CD4-positive, alpha-beta T cell (primary cell): ENCODE measurements at places on chromosomes 6 and 20. TPM values are rescaled to one million over a fixed set of nuclear protein-coding genes. Genes with fewer than 3 reads are reported as not detected.

EYA2 gene
- not detected for total RNA-seq

GRCh38 chr6:149318581-149319286, 1.2 kb downstream of the TAB2 start:
- peak overlapping the region; percentile 73 for H3K4me3 ChIP-seq
- peak; percentile 34 for DNase-seq
- peak overlapping the region; percentile 72 for H3K27ac ChIP-seq
- H3K4me1 ChIP-seq, result peaks cover 10% of the 10 kb centered on the region
- no peaks in the 10 kb centered on the region for H3K27me3 ChIP-seq

DNA sequence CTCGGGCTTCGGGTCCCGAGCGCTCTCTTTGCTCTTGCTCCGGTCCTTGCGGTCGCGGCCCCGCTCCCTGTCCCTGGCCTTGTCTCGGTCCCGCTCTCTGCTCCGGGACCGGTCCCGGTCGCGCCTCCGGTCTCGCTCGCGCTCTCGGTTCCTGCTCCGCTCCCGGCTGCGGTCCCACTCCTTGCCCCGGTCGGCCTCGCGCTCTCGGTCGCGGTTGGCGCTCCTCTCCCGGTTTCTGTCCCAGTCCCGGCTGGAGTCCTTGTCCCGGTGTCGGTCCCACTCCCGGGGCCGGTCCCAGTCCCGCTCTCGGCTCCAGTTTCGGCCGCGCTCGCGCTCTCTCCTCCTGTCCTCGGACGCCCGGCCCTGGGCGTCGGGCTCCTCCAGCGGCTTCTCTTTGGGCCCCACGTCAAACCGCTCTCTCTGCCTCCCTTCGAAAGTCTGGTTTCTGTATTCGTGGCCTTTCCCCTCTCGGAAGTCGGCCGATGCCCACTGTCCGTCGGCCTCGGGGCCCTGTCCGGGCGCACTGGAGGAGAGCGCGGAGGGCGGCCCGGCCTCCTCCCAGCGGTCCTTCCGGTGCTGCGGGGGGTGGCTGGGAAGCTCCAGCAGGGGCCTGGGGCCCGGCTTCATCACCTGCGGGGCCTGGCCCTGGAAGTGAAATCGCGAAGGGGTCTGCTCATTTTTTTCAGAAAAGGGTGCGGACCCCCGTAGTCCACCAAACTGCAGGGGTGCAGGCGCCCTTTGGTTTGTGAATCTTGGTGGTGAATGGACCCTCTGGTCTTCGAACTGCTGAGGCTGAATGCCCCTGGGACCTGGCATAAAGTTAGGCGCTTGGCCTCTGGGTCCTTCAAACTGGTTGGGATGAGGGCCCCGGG, 17.9 kb upstream of the TCFL5 start:
- H3K27me3 ChIP-seq, result no peaks in the 10 kb centered on the region
- no peak overlapping the region for H3K4me3 ChIP-seq
- no peak overlapping the region for H3K27ac ChIP-seq
- no peak for DNase-seq

- peaks cover 3% of the 10 kb centered on the region for H3K27me3 ChIP-seq
- H3K4me3 ChIP-seq, result no peak overlapping the region
- DNase-seq, result no peak
Measured at GRCh38 chr6:128438393-128438792, 82.0 kb downstream of the PTPRK start.
